Activated T-cell treated with anti-CD3 and anti-CD28 coated beads, Interleukin-2, amount 50 U/mL, for 72 hours (primary cell): ENCODE measurements at places on chromosomes 12 and 14. TPM values are rescaled to one million over a fixed set of nuclear protein-coding genes. Genes with fewer than 3 reads are reported as not detected.

Gene SELPLG
- 49.6 TPM for total RNA-seq

DNA sequence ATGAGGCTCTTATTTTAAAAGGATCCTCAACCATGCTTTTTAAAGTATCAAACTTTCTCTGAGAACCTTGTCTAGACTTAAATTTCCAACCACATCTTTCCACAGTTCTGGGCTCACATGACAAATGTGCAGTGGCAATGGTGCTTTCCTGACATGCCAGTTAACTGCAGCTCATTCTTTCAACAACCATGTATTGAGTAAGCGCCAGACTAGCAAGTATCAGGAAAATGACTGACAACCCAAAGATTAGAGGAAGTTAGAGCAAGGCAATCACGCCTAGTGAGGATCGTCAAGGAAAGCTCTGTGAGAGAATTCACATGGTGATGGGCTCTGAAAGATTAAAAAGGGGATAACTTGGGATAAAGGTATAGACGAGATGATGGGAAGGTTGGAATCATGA is 35.8 kb downstream of the FLVCR2 start:
- no peaks in the 10 kb centered on the region for H3K27me3 ChIP-seq
- H3K4me3 ChIP-seq: no peak overlapping the region
- no peak for DNase-seq
- H3K4me1 ChIP-seq: no peaks in the 10 kb centered on the region
- H3K36me3 ChIP-seq: peaks cover 4% of the 10 kb centered on the region
- H3K27ac ChIP-seq: no peak overlapping the region

GRCh38 chr12:58202933-58203718 is 261.8 kb downstream of the ATP23 start:
- H3K27ac ChIP-seq: no peak overlapping the region
- no peaks in the 10 kb centered on the region for H3K36me3 ChIP-seq
- H3K27me3 ChIP-seq: no peaks in the 10 kb centered on the region
- no peaks in the 10 kb centered on the region for H3K4me1 ChIP-seq
- H3K4me3 ChIP-seq: no peak overlapping the region

DNA sequence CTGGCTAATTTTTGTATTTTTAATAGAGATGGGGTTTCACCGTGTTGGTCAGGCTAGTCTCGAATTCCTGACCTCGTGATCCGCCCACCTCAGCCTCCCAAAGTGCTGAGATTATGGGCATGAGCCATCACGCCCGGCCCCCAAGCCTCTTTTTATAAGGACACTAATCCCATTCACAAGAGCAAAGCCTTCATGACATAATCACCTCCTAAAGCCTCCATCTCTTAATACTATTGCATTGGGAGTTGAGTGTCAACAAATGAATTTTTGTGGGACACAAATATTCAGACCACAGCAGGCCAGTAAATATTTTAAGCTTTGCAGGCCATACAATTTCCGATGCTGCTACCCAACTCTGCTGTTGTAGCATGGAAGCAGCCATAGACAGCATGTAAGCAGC is 10.9 kb downstream of the RNF212B start:
- H3K4me1 ChIP-seq: no peaks in the 10 kb centered on the region
- H3K27me3 ChIP-seq: peaks cover 19% of the 10 kb centered on the region
- no peak overlapping the region for H3K27ac ChIP-seq
- no peaks in the 10 kb centered on the region for H3K36me3 ChIP-seq

- peak overlapping the region; percentile 6 for H3K27ac ChIP-seq
- H3K4me1 ChIP-seq: peaks cover 32% of the 10 kb centered on the region
- H3K27me3 ChIP-seq: peaks cover 83% of the 10 kb centered on the region
- peak overlapping the region; percentile 6 for H3K4me3 ChIP-seq
- no peak for DNase-seq
Measured at GRCh38 chr12:55610598-55610997, 26.1 kb upstream of the OR10P1 start.

DNA sequence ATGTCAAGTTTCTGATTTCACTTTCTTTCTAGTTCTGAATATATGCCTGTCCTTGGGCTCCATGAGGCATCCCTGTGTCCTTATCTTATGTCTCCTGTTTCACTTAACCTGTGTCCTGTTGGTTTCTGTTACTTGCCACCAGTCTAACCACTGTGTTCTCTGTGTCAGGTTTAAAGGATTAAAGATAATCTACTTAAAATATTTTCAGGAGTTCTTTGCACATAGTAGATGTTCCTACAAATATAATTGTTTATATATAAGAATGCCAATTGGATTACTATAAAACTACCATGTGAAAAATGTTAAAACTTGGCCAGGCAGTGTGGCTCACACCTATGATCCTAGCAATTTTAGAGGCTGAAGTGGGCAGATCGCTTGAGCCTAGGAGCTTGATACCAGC is 406.4 kb downstream of the CCER1 start:
- H3K4me3 ChIP-seq: no peak overlapping the region
- H3K4me1 ChIP-seq: no peaks in the 10 kb centered on the region
- no peaks in the 10 kb centered on the region for H3K27me3 ChIP-seq
- H3K27ac ChIP-seq: no peak overlapping the region
- H3K36me3 ChIP-seq: no peaks in the 10 kb centered on the region
- DNase-seq: no peak

DNA sequence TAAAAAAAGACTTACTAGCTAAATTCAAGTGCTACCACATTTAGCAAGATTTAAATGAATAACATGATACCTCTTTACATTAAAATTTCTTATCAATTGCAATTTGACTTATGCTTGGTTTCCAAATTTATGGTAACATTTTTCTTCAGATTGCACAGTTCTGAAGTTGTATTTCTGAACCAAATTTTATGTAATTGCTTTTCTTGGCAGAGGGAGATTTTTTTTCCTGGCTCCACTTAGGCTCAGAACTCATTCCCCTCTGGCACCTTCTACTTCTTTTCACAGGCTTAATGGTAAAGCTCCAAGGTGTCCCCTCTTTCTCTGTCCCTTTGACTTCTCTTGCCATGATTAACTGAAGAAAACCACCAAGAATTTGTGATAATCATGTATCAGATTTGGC is 99.8 kb upstream of the TMTC1 start:
- H3K4me1 ChIP-seq: no peaks in the 10 kb centered on the region
- no peak overlapping the region for H3K27ac ChIP-seq
- H3K36me3 ChIP-seq: no peaks in the 10 kb centered on the region
- H3K4me3 ChIP-seq: no peak overlapping the region

Gene UNC79
- 0.09 TPM for total RNA-seq

Gene CD27
- 53.1 TPM for total RNA-seq

DNA sequence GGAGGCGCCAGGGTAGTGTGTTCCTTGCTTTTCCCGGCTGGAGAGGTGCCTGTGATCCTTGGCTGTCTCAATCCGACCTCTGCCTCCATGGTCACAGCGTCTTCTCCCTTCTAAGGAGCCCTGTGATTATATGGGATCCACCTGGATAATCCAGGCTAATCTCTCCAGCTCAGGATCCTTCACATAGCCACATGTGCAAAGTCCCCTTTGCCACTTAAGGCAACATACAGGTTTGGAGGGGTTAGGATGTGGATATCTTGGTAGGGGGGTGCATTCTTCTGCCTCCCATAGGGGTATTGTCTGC is 1.2 kb upstream of the HVCN1 start:
- H3K27me3 ChIP-seq: no peaks in the 10 kb centered on the region
- no peaks in the 10 kb centered on the region for H3K36me3 ChIP-seq
- H3K27ac ChIP-seq: peak overlapping the region; percentile 39
- H3K4me1 ChIP-seq: peaks cover 46% of the 10 kb centered on the region
- DNase-seq: no peak

GRCh38 chr12:17992002-17992656 is 97.9 kb downstream of the RERGL start:
- no peak overlapping the region for H3K27ac ChIP-seq
- H3K4me3 ChIP-seq: no peak overlapping the region
- no peaks in the 10 kb centered on the region for H3K36me3 ChIP-seq
- H3K27me3 ChIP-seq: no peaks in the 10 kb centered on the region

Gene CCDC177
- total RNA-seq: not detected

GRCh38 chr12:44775901-44776300 is 100.2 kb downstream of the NELL2 start:
- H3K27ac ChIP-seq: no peak overlapping the region
- H3K36me3 ChIP-seq: peaks cover 7% of the 10 kb centered on the region
- DNase-seq: no peak
- H3K4me1 ChIP-seq: peaks cover 8% of the 10 kb centered on the region

Gene TEAD4
- 3.5 TPM for total RNA-seq

GRCh38 chr12:108629824-108630476 is 3.7 kb downstream of the SELPLG start:
- peak overlapping the region; percentile 88 for H3K4me3 ChIP-seq
- DNase-seq: peak; percentile 71
- peak overlapping the region; percentile 100 for H3K27ac ChIP-seq
- peaks cover 17% of the 10 kb centered on the region for H3K36me3 ChIP-seq

GRCh38 chr14:78399316-78399889 is 229.2 kb downstream of the NRXN3 start:
- H3K4me3 ChIP-seq: no peak overlapping the region
- no peak for DNase-seq
- H3K36me3 ChIP-seq: no peaks in the 10 kb centered on the region
- peaks cover 2% of the 10 kb centered on the region for H3K27me3 ChIP-seq
- no peak overlapping the region for H3K27ac ChIP-seq

- no peak overlapping the region for H3K4me3 ChIP-seq
- H3K36me3 ChIP-seq: no peaks in the 10 kb centered on the region
- H3K27me3 ChIP-seq: no peaks in the 10 kb centered on the region
Measured at GRCh38 chr12:117121441-117121840, 22.2 kb upstream of the TESC start.

Gene NRL
- total RNA-seq: 5.2 TPM

DNA sequence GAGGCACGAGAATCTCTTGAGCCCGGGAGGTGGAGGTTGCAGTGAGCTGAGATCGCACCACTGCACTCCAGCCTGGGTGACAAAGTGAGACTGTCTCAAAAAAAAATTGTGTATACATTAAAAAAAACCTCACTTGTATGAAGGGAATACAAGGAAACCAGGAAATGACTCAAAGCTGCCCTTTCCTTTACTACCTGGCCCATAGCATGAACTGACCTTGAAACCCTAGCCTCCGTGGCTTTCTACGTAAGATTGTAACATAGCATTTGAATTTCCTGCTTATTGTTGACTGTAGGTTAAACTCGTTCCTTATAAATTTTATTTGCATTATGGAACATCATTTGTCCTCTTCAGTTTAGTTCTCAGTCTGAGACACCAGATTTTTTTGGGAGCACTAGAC is 9.1 kb upstream of the DDX47 start:
- peaks cover 63% of the 10 kb centered on the region for H3K4me1 ChIP-seq
- H3K4me3 ChIP-seq: no peak overlapping the region
- no peak overlapping the region for H3K27ac ChIP-seq
- DNase-seq: no peak
- H3K36me3 ChIP-seq: no peaks in the 10 kb centered on the region
- H3K27me3 ChIP-seq: no peaks in the 10 kb centered on the region

Gene MYH7
- 0.05 TPM for total RNA-seq

- peaks cover 61% of the 10 kb centered on the region for H3K27me3 ChIP-seq
- no peak overlapping the region for H3K4me3 ChIP-seq
- H3K27ac ChIP-seq: peak overlapping the region; percentile 18
Measured at GRCh38 chr14:99795046-99795445, 1.8 kb downstream of the EML1 start.

GRCh38 chr12:46164186-46164761 is 104.6 kb downstream of the SLC38A1 start:
- H3K36me3 ChIP-seq: peaks cover 2% of the 10 kb centered on the region
- DNase-seq: no peak
- H3K4me1 ChIP-seq: no peaks in the 10 kb centered on the region
- no peaks in the 10 kb centered on the region for H3K27me3 ChIP-seq
- no peak overlapping the region for H3K4me3 ChIP-seq

DNA sequence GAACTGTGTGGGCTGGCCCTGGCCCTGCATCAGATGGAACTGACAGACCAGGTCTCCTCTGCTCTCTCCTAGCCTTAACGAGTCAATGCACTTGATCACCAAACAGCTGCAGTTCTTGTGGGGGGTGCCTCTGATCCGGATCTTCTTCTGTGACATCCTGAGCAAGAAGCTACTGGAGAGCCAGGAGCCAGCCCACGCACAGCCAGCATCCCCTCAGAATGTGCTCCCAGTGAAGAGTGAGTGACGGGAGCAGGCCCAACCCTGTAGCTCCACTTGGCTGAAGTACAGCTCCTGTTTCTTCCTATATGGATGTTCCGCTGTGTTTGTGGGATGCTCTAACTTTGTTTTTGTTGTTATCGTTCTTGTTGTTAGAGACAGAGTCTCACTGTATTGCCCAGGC is 23.9 kb downstream of the UBE3B start:
- peaks cover 18% of the 10 kb centered on the region for H3K36me3 ChIP-seq
- H3K4me1 ChIP-seq: no peaks in the 10 kb centered on the region
- no peak for DNase-seq

Gene SLC8A3
- total RNA-seq: 0.93 TPM

Gene GDF3
- total RNA-seq: not detected

Gene IL26
- 0.53 TPM for total RNA-seq

- DNase-seq: no peak
- H3K36me3 ChIP-seq: peaks cover 6% of the 10 kb centered on the region
- peaks cover 32% of the 10 kb centered on the region for H3K4me1 ChIP-seq
Measured at GRCh38 chr14:71415404-71415690, 508.1 kb downstream of the PCNX1 start.

Gene PMCH
- 1.1 TPM for total RNA-seq

DNA sequence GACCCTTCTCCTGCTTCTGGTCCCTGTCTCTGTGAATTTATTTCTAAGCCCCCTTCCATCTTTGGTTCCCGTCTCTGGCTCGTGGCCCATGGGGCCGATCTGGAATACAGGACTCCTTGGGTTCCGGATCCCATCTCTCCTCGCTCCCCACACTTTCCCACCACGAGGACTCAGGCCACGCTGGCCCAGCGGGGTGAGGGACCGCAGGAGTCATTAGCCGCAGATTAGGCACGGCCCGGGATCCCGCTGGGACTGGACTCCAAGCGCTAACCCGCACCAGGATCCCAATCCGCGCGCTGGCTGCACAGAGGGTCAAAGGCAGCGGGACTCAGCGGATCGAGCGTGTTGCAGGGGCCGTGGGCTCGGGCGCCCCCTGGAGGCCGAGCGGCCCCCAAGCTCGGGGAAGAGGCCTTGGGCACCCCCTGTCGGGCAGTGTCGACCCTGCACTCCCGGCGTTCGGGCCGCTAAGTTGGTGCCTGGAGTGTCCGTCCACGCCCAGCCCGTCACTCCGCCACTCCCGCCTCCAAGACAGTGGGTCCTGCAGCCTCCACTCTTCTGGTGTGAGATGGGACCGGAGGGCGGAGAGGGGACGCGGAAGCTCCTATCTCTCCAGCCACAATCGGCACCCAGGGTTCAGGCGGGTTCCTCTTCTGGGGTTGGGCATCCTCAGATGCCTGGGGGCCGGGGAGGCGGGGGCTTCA is 9.5 kb downstream of the SHMT2 start:
- H3K27ac ChIP-seq: peak overlapping the region; percentile 58
- DNase-seq: peak; percentile 96
- H3K36me3 ChIP-seq: peaks cover 21% of the 10 kb centered on the region
- H3K27me3 ChIP-seq: peaks cover 52% of the 10 kb centered on the region
- peaks cover 88% of the 10 kb centered on the region for H3K4me1 ChIP-seq

DNA sequence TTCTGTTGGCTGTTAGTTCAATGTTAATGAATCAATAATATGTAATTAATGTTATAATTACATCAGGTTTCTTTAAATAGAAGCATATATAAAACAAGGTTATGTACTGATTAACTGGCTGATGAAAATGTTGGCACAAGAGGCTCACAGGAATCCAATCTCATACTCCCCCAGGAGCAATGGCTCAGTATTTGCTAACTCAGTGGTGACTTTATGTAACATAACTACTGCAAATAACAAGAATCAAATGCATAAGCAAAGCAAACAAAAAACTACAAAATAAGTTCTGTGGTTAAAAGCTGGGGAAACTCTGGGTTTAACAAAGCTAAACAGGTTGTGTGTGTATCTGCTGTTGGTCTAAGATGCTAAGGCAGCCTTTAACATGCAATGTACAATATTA is 27.7 kb upstream of the BBS10 start:
- H3K27ac ChIP-seq: no peak overlapping the region
- no peaks in the 10 kb centered on the region for H3K27me3 ChIP-seq
- H3K36me3 ChIP-seq: peaks cover 8% of the 10 kb centered on the region
- peaks cover 10% of the 10 kb centered on the region for H3K4me1 ChIP-seq
- H3K4me3 ChIP-seq: no peak overlapping the region
- no peak for DNase-seq

Gene FOXN4
- not detected for total RNA-seq
